Activated naive CD8-positive, alpha-beta T cell treated with anti-CD3 and anti-CD28 coated beads, Interleukin-2, amount 10 ng/mL, durations not matched to agents 7 days and 5 days (primary cell): ENCODE measurements at places on chromosomes 6 and 20.
A peak's percentile ranks its signal among the peaks of the same experiment; 100 is the strongest.

GRCh38 chr6:72182337-72183246 is 296.2 kb downstream of the RIMS1 start:
- peak; percentile 30 for DNase-seq

DNA sequence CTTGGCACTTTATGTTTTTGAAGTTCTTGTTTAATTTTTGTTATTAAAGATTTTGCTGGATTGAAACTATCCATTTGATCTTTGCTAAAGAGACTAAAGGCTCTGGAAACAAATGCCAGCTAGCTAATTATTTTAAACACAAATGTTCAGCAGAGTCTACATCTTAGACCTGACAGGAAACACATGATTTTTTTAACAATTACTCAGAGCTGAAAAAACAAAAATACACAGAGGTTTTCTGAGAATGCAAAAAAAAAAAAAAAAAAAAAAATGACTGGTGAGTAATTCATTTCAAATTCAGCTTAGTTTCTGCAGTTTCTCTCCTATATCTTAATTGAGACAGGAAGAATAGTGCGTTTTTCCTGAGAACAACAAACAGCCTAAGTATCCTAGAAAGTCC is 448.0 kb downstream of the TENT5A start:
- no peak for DNase-seq

DNA sequence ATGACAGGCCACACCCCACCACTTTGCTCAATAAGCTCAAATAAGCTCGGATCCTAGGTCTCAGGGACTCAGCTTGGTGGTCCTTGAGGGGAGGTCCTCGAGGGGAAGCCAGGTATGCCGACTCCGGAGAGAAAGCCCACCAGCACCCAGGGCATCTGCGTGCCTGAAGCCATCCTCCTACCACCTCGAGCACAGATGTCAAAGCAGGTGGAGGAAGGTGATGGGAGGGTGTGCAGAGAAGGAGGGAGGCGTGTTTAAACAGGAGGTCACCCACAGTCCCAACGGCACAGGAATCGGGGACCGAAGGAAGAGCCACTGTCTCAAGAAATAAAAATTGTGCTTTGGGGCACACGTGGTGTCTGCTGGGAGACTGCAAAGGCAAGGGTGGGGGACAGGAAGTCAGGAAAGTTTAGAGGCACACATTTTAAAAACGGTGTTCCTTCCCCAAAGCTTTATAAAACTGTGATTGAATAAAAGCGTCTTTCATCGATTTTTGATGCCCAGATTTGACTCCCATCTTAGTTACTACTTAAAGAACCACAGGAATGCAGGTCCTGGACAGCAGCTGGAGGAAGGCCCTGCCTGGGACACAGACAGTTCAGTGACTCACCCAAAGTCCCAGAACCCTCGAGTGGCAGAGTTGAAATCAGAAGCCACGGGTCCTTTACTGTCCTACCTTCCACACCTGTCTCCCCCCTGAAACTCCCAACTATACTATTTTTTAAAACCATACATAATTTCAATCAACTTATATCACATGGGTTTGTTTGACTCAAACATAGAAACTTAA is 221.0 kb upstream of the PDE10A start:
- no peak for DNase-seq

DNA sequence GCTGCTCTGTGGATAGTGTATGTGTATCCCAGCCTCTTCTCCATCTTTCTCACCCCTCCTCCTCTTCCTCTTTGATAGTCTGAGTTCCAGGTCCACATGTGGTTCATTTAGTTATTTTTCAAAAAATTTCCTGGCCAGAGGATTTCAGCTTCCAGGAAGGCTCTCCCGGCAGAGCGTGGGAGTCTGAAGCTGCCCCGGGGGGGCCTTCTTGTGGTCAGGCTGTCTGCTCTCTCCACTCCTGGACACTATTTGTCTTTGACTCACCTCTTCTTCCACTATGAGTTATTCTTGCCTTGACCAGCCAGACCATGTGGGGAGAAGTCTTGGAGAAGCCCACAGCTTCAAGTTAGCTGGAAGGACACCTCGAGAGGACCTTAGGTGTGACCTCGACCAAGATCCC is 258.8 kb downstream of the CDC5L start:
- no peak for DNase-seq

DNA sequence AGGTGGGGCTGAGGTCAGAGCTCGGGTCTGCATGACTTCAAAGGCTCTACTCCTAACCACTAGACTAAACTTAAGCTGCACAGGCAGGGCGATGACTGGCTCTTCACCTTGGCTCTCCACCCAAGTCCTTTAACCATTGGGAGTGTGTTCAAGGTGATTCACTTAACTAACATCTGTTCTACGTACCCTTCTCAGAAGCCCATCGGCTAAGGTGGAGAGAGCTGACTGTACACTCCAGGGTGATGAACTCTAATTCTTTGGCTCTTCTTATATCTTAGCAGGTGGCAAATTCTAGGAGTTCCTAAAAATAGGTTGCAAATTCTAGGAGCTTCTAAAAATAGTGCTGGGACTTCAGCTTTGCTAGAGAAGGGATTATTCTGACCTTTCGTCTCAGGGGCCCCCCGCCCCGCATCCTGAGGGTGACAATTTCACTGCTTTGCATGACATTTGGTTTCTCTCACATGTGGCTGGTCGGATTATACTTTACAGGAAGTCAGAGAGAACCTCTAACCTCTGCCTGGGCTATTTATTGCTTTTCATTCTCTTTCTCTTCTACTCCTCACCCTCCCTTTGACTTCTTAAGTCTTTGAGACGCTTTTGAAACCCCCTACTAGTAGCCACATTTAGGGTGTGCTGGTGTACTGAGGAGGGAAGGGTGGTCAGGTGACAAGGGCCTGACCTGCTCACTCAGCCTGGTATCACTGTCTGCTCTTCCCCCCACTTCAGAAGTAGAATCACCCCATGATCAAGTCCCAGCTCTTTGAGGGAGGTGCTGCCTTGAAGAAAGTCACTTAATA is 55.5 kb downstream of the PRDM1 start:
- DNase-seq: peak; percentile 73
